ENCODE measurements at places on chromosomes 4 and X.

- peak; percentile 12 for DNase-seq
These were observed 52.5 kb upstream of the ANTXR2 start for GRCh38 chr4:80125252-80126177.

- DNase-seq: no peak
These were observed 18.0 kb upstream of the SPARCL1 start for GRCh38 chr4:87547016-87547708.

DNA sequence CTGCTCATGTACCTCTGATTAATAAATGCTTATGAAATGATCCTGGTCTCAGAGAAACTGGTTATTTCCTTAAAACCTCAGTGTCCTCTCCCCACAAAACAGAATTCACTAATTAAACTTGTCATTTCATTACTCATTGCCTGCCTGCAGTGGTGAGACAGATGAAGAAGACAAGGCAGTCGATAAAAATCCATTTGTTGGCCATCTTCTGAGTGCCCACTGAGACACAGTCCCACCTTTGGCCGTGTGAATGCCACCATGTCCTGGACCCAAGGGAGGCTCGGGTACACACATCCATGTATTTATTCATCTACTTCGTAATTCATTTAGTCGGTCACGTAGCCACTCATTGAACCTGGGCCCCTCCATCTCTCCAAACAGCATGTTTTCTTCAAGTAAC is 3.5 kb downstream of the S100P start:
- DNase-seq: no peak

DNA sequence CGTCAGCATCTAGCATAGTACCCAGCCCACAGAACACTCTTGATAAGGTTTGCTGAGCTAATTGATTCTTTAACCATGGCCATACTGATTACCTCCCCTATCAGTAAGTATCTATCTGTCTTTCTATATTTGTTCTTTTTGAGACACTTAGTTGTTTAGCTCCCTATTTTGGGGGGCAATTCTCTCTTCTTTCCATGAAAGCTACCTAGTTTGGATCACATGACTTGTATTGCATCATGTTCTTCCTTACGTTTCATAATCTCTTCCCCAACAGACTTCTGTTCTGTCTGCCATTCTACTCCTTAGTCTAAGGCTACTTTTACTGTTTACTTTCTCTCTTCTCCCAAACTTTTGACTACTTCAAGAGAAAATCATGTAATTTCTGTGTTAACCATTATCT is 39.0 kb downstream of the TBC1D19 start:
- DNase-seq: no peak

- peak; percentile 27 for DNase-seq
These were observed 58.2 kb downstream of the ANXA10 start for GRCh38 chr4:168150420-168151050.

GRCh38 chr4:152936446-152937335 is 568 bp downstream of the FHDC1 start:
- DNase-seq: peak; percentile 27

- DNase-seq: peak; percentile 47
These were observed 63.8 kb upstream of the ANXA10 start for GRCh38 chr4:168028568-168028967.

- DNase-seq: no peak
These were observed 324.2 kb upstream of the AADAT start for GRCh38 chr4:170413951-170414350.

DNA sequence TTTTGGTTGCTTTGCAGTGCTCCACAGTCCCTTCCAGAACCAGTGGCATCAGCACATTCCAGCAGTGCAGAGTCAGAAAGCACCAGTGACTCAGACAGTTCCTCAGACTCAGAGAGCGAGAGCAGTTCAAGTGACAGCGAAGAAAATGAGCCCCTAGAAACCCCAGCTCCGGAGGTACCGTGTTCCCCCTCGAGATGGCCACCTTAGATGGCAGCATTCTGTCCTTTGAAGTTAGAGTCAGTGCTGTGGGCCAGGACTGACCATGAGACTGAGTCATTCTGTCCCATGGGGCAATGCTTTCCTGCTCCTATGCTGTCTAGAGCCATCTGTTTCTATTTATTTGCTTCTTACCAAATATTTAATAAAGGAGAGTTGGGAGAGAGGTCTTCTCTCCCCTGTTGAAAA is 112.3 kb downstream of the KLHL8 start:
- DNase-seq: peak; percentile 63

DNA sequence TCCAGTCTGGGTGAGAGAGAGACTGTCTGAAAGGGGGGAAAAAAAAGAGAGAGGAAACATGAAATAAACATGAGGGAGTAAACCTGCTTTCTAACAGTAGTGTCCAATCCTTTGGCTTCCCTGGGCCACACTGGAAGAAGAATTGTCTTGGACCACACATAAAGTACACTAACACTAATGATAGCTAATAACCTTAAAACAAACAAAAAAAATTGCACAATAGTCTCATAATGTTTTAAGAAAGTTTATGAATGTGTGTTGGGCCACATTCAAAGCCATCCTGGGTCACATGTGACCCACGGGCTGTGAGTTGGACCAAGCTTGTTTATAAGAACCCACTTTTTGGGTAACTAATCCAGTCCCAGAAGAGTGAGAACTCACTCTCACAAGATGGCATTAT is 30.3 kb downstream of the PDS5A start:
- DNase-seq: no peak

DNA sequence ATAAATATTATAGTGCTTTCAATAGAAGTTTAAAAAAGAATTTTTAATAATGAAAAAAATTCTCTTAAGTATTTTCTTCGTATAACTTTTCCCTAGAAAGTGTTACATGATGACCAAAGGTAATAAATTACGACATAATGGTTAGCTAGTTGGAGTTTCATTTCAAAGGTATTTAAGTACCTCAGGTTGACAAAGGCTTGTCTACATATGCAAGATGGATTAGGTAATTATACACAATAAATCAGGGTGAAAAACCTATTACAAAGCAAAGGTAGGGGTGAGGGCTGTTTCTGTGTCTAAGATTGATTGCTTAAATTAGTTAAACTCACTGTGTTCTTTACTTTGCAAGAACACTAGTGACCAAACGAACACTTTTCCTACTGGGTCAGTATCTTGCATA is 508.5 kb upstream of the FAT1 start:
- DNase-seq: no peak

DNA sequence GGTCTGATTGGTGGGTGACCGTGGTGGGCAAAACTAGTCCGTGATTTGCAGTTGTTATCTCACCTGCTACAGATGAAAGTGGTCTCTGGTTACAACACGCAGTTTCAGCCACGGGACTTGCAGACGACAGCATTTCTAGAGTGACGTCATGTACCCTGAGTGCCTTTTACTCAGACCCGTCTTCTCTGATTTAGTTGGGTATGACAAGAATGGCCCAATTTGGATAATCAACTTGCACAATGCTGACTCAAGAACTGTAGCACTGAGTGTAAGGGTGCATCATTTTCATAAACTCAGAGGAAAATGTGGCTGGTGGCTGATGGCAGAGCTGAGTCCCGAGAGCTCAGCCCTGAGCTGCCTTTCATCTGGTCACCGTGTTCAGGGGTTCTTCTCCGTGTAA is 281.4 kb upstream of the FRG1 start:
- no peak for DNase-seq

DNA sequence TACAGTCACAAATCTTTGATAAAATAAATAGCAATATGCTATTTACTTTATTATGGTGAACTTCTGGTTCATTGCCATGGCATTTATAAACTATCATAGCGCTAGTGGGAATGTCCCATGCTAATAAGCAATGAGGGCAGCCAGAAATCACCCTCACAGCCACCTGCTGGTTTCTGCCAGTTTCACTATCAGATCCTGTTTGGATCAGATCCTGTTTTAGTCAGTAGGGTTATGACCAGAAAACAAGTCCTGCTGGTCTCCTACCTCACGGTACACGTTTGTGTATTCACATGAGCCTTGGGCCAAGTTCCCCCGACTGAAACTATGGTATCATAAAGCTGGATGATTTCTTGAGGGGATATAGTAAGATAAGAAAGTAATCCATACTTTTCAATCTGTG is 17.7 kb downstream of the FOXR2 start:
- DNase-seq: no peak

GRCh38 chr4:87843936-87844335 is 11.2 kb downstream of the MEPE start:
- DNase-seq: no peak

GRCh38 chrX:39957816-39958566 is 139.8 kb downstream of the BCOR start:
- DNase-seq: no peak

- DNase-seq: peak; percentile 74
These were observed 232.3 kb downstream of the PABPC4L start for GRCh38 chr4:133969202-133969848.
